IMR-90 (cell line): ENCODE measurements at places on chromosomes 6 and 20. TPM values are rescaled to one million over a fixed set of nuclear protein-coding genes. Genes with fewer than 3 reads are reported as not detected.

GRCh38 chr6:5270093-5270680 is 8.9 kb downstream of the FARS2 start:
- H3K4me3 ChIP-seq = no peak overlapping the region
- H3K36me3 ChIP-seq = no peaks in the 10 kb centered on the region
- no peak overlapping the region for H3K27ac ChIP-seq
- no peaks in the 10 kb centered on the region for H3K4me1 ChIP-seq
- H3K27me3 ChIP-seq = no peaks in the 10 kb centered on the region
- DNase-seq = no peak

- peak; percentile 81 for DNase-seq
- no peaks in the 10 kb centered on the region for H3K36me3 ChIP-seq
- no peak overlapping the region for H3K27ac ChIP-seq
- peaks cover 6% of the 10 kb centered on the region; the same call in 1 of the 2 replicates for H3K4me1 ChIP-seq
- peak overlapping the region; percentile 17; the same call in 1 of the 2 replicates for H3K4me3 ChIP-seq
Observed at GRCh38 chr6:30981942-30982772, 1.4 kb upstream of the MUC21 start.

- DNase-seq = no peak
- H3K4me1 ChIP-seq = no peaks in the 10 kb centered on the region
- H3K36me3 ChIP-seq = no peaks in the 10 kb centered on the region
- H3K4me3 ChIP-seq = no peak overlapping the region
- H3K27me3 ChIP-seq = no peaks in the 10 kb centered on the region; the same call in 1 of the 2 replicates
Observed at GRCh38 chr20:22732751-22733150, 148.4 kb upstream of the FOXA2 start.

DNA sequence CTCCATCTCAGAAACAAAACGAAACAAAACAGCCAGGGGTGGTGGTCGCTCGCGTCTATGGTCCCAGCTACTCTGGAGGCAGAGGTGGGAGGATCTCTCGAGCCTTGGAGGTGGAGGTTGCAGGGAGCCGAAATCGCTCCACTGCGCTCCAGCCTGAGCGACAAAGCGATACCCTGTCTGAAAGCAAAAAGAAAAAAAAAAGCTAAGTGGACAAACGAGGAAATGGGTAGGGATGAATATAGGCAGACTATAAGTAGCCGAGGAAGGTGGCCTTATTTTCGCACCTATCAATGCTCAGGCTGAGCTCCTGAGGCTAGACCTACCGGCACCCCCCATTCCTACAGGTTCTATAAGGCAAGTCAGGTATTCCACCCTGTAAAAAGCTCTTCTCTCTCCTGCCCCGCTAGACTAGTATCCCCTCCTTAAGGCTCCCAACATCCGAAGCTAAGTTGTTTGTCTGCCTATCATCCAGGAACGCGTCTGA is 650 bp upstream of the CASP8AP2 start:
- peaks cover 3% of the 10 kb centered on the region for H3K4me1 ChIP-seq
- no peaks in the 10 kb centered on the region for H3K27me3 ChIP-seq
- H3K36me3 ChIP-seq = peaks cover 3% of the 10 kb centered on the region
- H3K27ac ChIP-seq = peak overlapping the region; percentile 44

GRCh38 chr20:3874194-3874844 is 14.9 kb upstream of the PANK2 start:
- no peaks in the 10 kb centered on the region for H3K4me1 ChIP-seq
- peaks cover 34% of the 10 kb centered on the region for H3K36me3 ChIP-seq
- no peak overlapping the region for H3K4me3 ChIP-seq

DNA sequence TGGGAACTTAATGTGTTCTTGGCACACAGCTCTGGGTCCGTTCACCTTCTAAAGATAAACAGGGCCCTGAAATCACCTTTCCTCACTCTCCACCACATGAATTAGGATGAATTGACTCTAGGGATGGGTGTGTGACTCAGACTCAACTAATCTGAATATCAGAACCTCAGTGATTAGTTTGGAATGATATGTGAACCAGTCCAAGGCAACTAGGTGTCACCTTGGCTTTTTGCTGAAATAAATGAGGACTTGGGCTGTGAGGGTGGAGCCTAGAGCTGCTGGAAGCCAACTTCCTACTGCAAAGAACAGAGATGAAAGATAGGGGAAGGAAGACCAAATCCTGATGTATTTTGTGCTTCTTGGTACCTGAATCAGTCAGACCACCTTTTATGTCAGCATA is 132.0 kb upstream of the RNF24 start:
- H3K4me3 ChIP-seq = no peak overlapping the region
- no peak overlapping the region for H3K27ac ChIP-seq
- peaks cover 8% of the 10 kb centered on the region for H3K4me1 ChIP-seq
- no peak for DNase-seq
- H3K36me3 ChIP-seq = peaks cover 8% of the 10 kb centered on the region

Gene NNAT
- total RNA-seq = 2.0 and 2.8 TPM in 2 replicates

Gene FAM217A
- total RNA-seq = not detected in 2 replicates

Gene GLP1R
- not detected in 2 replicates for total RNA-seq

GRCh38 chr6:151877458-151877857 is 70.0 kb downstream of the ESR1 start:
- H3K27ac ChIP-seq = no peak overlapping the region
- no peaks in the 10 kb centered on the region for H3K4me1 ChIP-seq
- H3K4me3 ChIP-seq = no peak overlapping the region

GRCh38 chr6:150635906-150636514 is 36.3 kb downstream of the PLEKHG1 start:
- no peak overlapping the region for H3K27ac ChIP-seq

Gene KIFC1
- total RNA-seq = 33.9 and 35.3 TPM in 2 replicates

Gene BANF2
- total RNA-seq = not detected in 2 replicates

- no peak overlapping the region for H3K27ac ChIP-seq
- DNase-seq = peak; percentile 89
- peaks cover 2% of the 10 kb centered on the region for H3K4me1 ChIP-seq
- H3K4me3 ChIP-seq = no peak overlapping the region
Observed at GRCh38 chr6:10759884-10760329, 12.3 kb downstream of the TMEM14B start.

Gene RCAN2
- total RNA-seq = 1.3 and 2.2 TPM in 2 replicates

- no peaks in the 10 kb centered on the region for H3K27me3 ChIP-seq
- no peak overlapping the region for H3K27ac ChIP-seq
- no peaks in the 10 kb centered on the region for H3K36me3 ChIP-seq
- DNase-seq = no peak
- no peak overlapping the region for H3K4me3 ChIP-seq
Observed at GRCh38 chr6:42769836-42770235, 12.0 kb upstream of the BICRAL start.

DNA sequence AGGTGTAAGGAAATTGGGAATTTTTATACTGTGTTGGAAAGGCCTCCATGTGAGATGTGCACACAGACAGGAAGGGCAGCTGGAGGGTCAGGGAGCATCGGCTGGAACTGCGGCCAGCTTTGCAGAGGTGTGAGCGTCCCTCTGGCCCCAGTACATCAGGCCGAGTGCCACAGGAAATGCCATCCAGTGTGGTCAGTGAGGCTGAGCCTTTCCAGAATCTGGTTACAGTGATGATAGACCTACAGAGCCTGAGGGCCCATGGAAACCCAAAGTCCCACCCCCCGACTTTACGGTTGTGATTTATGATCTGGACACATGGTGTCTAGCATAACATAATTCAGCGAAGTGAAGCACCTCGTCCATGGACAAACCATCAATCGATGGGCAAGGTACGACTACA is 137.3 kb upstream of the PDE10A start:
- no peak for DNase-seq
- no peak overlapping the region for H3K4me3 ChIP-seq
- H3K27ac ChIP-seq = no peak overlapping the region
- no peaks in the 10 kb centered on the region for H3K36me3 ChIP-seq
- H3K4me1 ChIP-seq = peaks cover 4% of the 10 kb centered on the region; the same call in 1 of the 2 replicates

- peaks cover 60% of the 10 kb centered on the region for H3K27me3 ChIP-seq
- no peak overlapping the region for H3K4me3 ChIP-seq
- peak; percentile 54 for DNase-seq
- H3K4me1 ChIP-seq = no peaks in the 10 kb centered on the region
Observed at GRCh38 chr20:1965520-1966351, 28.1 kb downstream of the PDYN start.

GRCh38 chr20:47353239-47353691 is 3.2 kb downstream of the ZMYND8 start:
- no peaks in the 10 kb centered on the region for H3K36me3 ChIP-seq
- H3K27ac ChIP-seq = peak overlapping the region; percentile 98
- peaks cover 71% of the 10 kb centered on the region for H3K4me1 ChIP-seq
- no peak for DNase-seq

Gene ULBP2
- 7.2 and 7.9 TPM in 2 replicates for total RNA-seq

DNA sequence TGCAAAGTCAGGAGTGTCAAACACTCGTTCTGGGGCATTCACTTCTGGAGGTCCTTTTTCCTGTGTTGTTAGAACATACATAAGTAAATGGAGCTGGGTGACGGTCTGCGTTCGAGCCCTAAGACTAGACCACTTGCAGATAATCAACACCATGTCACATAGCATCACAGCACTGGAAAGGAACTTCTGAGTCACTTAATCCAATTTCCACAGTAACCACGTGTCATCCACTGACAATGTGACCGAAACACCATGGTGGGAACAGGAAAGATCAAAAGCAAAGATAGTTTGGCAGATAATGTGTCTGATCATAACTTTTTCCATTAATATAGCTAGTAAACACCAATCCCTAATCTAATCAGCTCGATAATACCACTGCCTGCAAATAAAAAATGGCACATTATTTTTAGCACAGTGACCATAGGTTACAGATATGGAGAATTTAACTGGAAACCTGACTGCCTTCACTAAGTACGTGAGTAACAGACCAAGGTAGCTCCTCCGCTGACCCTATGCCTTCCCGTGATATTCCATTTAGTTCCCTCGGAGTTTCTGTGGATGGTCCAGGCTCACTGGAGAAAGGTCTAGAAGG is 34.8 kb downstream of the WRNIP1 start:
- no peaks in the 10 kb centered on the region for H3K27me3 ChIP-seq
- H3K4me1 ChIP-seq = 0 out of 2 replicates have a peak, but pooled peaks cover 3% of the 10 kb centered on the region
- H3K36me3 ChIP-seq = no peaks in the 10 kb centered on the region
- H3K27ac ChIP-seq = no peak overlapping the region

- DNase-seq = no peak
- H3K36me3 ChIP-seq = no peaks in the 10 kb centered on the region
- no peaks in the 10 kb centered on the region for H3K4me1 ChIP-seq
- peaks cover 8% of the 10 kb centered on the region for H3K27me3 ChIP-seq
- H3K4me3 ChIP-seq = no peak overlapping the region
Observed at GRCh38 chr6:90333928-90334327, 37.3 kb upstream of the BACH2 start.

Gene PNPLA1
- not detected in 2 replicates for total RNA-seq

- peaks cover 5% of the 10 kb centered on the region; the same call in 1 of the 2 replicates for H3K4me1 ChIP-seq
- DNase-seq = no peak
- no peak overlapping the region for H3K27ac ChIP-seq
- H3K36me3 ChIP-seq = no peaks in the 10 kb centered on the region
Observed at GRCh38 chr6:156068881-156069280, 613.2 kb upstream of the NOX3 start.

Gene CAPN11
- not detected in 2 replicates for total RNA-seq

DNA sequence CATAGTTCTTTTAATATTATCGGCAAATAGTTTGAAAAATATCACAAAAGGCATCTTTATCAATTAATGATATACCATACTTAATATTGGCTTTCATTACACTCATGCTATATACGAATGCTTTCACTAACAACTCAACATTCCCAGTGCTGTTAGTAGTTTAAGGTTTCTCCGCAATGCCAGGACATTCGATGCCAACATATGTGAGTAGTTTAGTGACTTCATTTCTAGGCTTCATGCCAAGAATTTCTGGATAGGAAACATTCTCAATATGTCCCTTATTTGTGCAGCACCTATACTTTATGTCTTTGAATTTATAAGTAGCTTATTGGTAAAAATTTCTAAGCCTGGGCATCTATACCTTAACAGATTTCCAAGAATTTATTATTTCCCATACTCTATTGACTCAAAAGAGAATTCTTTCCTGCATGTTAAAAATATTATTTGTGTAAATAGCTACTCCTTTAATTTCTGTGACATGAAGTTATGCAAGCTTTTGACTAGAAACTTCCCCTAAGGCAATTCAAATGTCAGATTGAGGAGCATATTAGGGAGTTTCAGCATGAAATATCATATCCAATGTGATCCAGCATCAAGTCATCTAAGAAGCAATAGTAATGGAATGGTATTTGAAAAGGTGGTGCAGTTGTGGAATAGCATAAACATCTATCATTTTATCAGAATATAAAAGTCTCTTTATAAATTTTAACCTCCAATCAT is 236.0 kb upstream of the STXBP5 start:
- no peaks in the 10 kb centered on the region for H3K36me3 ChIP-seq
- DNase-seq = peak; percentile 84
- no peak overlapping the region for H3K27ac ChIP-seq
